Heart left ventricle (tissue), 16 donors: ENCODE measurements at places on chromosomes 3 and 15.

- no peak for DNase-seq
- no peaks in the 10 kb centered on the region for H3K36me3 ChIP-seq
- H3K27me3 ChIP-seq = no peaks in the 10 kb centered on the region
- H3K4me3 ChIP-seq = no peak overlapping the region
Observed at GRCh38 chr3:175404621-175405020, 545.5 kb downstream of the NAALADL2 start.

GRCh38 chr3:52283306-52283705 is 4.3 kb upstream of the GLYCTK start:
- peaks cover 24% of the 10 kb centered on the region for H3K4me1 ChIP-seq
- H3K27me3 ChIP-seq = no peaks in the 10 kb centered on the region
- H3K27ac ChIP-seq = no peak overlapping the region
- H3K36me3 ChIP-seq = peaks cover 15% of the 10 kb centered on the region

DNA sequence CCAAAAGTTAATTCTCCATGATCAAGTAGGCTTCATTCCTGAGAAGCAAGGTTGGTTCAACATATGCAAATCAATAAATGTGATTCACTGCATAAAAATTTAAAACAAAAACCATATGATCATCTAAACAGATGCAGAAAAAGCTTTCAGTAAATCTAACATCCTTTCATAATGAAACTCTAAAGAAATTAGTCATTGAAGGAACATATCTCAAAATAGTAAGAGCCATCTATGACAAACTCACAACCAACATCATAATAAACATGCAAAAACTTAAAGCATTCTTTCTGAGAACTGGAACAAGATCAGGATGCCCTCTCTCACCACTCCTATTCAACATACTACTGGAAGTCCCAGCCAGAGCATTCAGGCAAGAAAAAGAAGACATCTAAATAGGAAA is 254.1 kb downstream of the AGBL1 start:
- no peaks in the 10 kb centered on the region for H3K27me3 ChIP-seq
- no peak overlapping the region for H3K4me3 ChIP-seq
- no peak overlapping the region for H3K27ac ChIP-seq
- DNase-seq = no peak
- no peaks in the 10 kb centered on the region for H3K4me1 ChIP-seq
- no peaks in the 10 kb centered on the region for H3K36me3 ChIP-seq

- no peak overlapping the region for H3K4me3 ChIP-seq
- no peaks in the 10 kb centered on the region for H3K4me1 ChIP-seq
- peak overlapping the region; percentile 4 for H3K27ac ChIP-seq
- no peaks in the 10 kb centered on the region for H3K36me3 ChIP-seq
Observed at GRCh38 chr15:38535491-38536200, 29.0 kb downstream of the RASGRP1 start.
